A172 (cell line): ENCODE measurements at places on chromosomes 12 and 14. TPM values are rescaled to one million over a fixed set of nuclear protein-coding genes. Genes with fewer than 3 reads are reported as not detected.

DNA sequence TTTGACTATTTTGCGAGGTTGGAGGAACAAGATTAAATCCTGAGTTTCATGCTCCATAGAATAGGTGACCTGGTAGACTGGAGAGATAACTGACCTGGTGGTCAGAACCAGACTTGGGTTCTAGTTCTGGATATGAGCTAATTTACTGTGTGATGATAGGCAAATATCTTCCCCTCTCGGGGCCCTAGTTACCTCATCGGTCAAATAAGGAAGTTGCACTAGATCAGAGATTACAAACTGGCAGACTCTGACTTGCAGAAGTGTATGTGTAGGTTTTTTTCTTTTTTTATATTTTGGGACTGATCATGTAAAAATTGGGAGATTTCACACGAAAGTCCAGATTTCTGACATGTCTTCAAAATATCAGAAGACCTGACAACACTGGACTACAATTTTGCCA is 37.0 kb downstream of the RPH3A start:
- DNase-seq = no peak

DNA sequence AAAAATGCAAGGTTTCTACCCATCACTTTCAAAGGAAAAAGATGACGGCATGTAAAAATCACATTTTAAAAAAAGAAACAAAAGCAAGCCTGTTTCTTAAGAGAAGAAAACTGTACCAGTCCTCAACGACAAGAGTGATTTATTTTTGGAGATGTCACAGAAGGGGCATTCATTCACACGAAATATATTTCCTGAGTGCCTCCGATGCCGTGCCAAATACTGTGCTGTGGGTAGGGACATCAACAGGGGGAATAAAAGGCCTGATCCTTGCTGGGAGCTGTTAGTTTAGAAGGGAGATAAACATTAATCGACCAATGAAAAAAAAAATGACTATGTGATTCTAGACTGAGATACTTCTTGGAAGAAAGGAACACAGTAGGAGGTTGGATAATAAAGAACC is 297.5 kb upstream of the SOX5 start:
- DNase-seq = no peak

- DNase-seq = peak; percentile 6
These were observed 127.5 kb downstream of the TMX1 start for GRCh38 chr14:51367600-51367931.

The SDSL gene
- 12.9 and 13.6 TPM in 2 replicates for total RNA-seq
